Frontal cortex (tissue), 4 donors: ENCODE measurements at places on chromosomes 5 and 9. TPM values are rescaled to one million over a fixed set of nuclear protein-coding genes. Genes with fewer than 3 reads are reported as not detected.

The HMGCS1 gene
- 620 TPM for total RNA-seq

The APBA1 gene
- 24.9 TPM for total RNA-seq

The ZBTB5 gene
- total RNA-seq: 20.4 TPM

The GOLM1 gene
- 88.9 TPM for total RNA-seq

The GNA14 gene
- 1.6 TPM for total RNA-seq

The CNOT8 gene
- 118 TPM for total RNA-seq

The SPATA31A6 gene
- not detected for total RNA-seq

The ATG10 gene
- total RNA-seq: 8.6 TPM

The SLC38A9 gene
- total RNA-seq: 88.0 TPM

The C5orf58 gene
- not detected for total RNA-seq

The IFNK gene
- total RNA-seq: not detected

The SVEP1 gene
- 8.6 TPM for total RNA-seq

- no peak for DNase-seq
Observed at GRCh38 chr5:145471831-145472612, 363.1 kb downstream of the PRELID2 start.

GRCh38 chr5:147530530-147531389 lies 20.9 kb upstream of the DPYSL3 start:
- peak; percentile 11 for DNase-seq

GRCh38 chr9:131584858-131585257 lies 39.5 kb downstream of the PRRT1B start:
- no peak for DNase-seq

DNA sequence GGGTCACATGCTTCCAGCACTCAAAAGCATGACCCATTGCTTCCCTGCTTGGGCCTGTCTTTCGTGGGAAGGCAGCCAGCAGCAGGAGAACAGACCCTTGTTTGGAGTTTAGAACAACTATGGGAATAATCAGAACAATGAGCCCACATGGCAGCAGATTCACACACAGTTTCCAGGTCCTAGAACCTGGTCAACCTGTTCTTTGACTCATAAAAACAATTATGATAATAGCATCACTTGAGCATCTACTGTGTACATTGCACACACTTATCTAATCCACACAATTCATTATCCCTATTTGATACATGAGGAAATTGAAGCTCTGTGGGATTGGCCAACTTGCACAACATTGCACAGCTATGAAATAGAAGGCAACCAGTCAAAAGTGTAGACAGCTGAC lies 41.7 kb downstream of the KLF4 start:
- DNase-seq: no peak

DNA sequence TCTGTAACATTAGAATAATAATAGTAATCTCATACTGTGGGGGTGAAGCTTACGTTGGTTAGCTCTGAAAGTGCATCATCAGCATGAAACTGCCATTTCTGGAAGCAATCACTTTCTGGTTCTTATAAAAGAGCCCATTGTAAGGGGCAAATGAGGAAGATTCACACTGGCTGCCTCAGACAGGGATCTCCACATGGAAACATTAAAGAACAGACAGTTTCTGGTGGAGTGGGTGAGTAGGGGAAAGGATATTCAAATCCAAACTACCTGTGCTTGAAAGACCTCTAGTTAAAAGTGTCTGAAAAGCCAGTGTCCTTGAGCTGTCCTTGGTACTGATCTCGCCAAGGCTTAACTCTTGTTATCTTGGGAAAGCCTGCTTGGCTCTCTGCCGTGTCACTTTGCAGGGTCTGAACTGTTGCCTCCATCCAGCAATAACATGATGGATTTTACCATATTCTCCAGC lies 19.1 kb upstream of the SLC31A2 start:
- DNase-seq: no peak

- no peak for DNase-seq
Observed at GRCh38 chr5:13930541-13931171, 13.8 kb downstream of the DNAH5 start.

DNA sequence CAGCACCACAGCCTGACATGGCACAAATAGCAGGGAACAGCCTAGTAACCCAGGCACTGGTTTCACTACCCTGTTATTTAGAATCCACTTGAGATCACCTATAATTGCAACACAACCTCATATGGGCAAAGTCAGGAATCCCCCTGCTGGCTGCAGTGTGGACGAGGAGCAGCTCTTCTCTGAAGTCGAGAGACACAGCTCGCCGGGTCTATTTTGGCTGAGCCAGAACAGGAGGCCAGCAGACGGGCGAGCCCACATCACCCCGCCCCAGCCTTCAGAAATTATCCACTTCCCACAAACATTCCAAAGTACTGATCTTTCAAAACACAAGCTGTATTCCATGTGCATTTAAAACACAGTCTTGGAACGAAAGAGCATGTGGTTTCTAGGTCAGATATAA lies 179.0 kb downstream of the ROR2 start:
- DNase-seq: no peak
